ENCODE measurements at places on chromosomes 12 and 14. TPM values are rescaled to one million over a fixed set of nuclear protein-coding genes. Genes with fewer than 3 reads are reported as not detected.

CELA1 gene
- total RNA-seq: 0.50 TPM

RAB15 gene
- 3.2 TPM for total RNA-seq

CLEC7A gene
- 1.9 TPM for total RNA-seq

ANO4 gene
- 13.0 TPM for total RNA-seq

NRXN3 gene
- total RNA-seq: 3.5 TPM

LMO3 gene
- total RNA-seq: 2.0 TPM

KLHL28 gene
- total RNA-seq: 15.4 TPM

HSPA2 gene
- 134 TPM for total RNA-seq

DCD gene
- total RNA-seq: not detected

DNA sequence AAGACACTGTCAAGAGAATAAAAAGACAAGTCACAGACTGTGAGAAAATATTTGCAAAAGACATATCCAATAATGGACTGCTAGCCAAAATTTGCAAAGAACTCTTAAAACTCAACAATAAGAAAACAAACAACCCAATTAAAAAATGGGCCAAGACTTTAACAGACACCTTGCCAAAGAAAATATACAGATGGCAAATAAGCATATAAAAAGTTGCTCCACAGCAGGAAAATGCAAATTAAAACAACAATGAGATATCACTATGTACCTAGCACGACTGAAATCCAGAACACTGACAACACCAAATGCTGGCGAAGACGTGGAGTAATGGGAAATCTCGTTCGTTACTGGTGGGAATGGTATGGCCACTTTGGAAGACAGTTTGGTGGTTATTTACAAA, 228.9 kb downstream of the TTC8 start:
- H3K27ac ChIP-seq: no peak overlapping the region
- H3K4me1 ChIP-seq: no peaks in the 10 kb centered on the region
- H3K27me3 ChIP-seq: no peaks in the 10 kb centered on the region

DNA sequence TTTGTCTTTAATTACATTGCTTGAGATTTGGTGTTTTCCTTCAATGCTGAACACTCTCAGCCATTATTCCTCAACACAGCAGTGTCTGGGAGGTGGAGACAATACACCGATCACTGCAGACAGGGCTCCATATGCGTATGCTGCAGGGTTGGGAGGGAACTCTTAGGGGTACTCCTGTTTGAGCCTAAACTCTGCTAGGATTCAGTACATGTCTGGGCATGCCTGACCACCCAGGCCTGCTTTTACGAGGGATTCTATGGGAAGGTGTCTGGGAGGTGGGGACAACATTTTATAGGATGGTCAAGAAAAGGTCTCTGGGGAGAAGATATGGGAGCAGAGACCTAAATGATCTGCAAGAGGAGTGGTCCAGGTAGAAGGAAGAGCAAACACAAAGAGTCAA, 34.3 kb downstream of the DHRS2 start:
- no peak for DNase-seq
- H3K27me3 ChIP-seq: no peaks in the 10 kb centered on the region
- no peak overlapping the region for H3K27ac ChIP-seq
- no peak overlapping the region for H3K4me3 ChIP-seq
- H3K36me3 ChIP-seq: no peaks in the 10 kb centered on the region

- no peaks in the 10 kb centered on the region for H3K27me3 ChIP-seq
- H3K4me1 ChIP-seq: no peaks in the 10 kb centered on the region
- H3K4me3 ChIP-seq: no peak overlapping the region
- DNase-seq: no peak
Measured at GRCh38 chr14:51225751-51226150, 14.3 kb upstream of the TMX1 start.

DNA sequence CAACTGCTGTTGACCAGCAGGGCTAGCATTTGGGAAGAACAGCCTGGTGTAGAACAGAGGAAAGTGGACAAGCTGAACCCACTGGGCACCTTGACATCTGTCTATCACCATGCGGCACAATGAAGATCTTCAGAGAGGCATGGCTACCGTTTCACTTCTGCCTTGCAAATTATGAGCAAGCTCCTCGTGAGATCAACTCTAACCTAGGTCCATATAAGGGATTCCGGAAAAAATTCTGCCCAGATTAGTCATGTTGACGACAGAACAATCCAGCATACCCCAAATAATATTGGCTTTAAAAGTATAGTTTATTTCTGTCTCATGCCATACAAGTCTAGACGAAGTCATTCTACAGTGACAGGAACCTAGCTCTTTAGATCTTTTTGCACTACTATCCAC, 91.6 kb upstream of the ATF7IP start:
- no peak overlapping the region for H3K27ac ChIP-seq
- no peaks in the 10 kb centered on the region for H3K27me3 ChIP-seq
- H3K36me3 ChIP-seq: no peaks in the 10 kb centered on the region
- no peaks in the 10 kb centered on the region for H3K4me1 ChIP-seq
- no peak overlapping the region for H3K4me3 ChIP-seq
- no peak for DNase-seq

- H3K4me1 ChIP-seq: peaks cover 12% of the 10 kb centered on the region
- DNase-seq: no peak
- H3K27ac ChIP-seq: no peak overlapping the region
- H3K4me3 ChIP-seq: no peak overlapping the region
- no peaks in the 10 kb centered on the region for H3K27me3 ChIP-seq
Measured at GRCh38 chr12:104680491-104680890, 223.7 kb downstream of the CHST11 start.

- no peaks in the 10 kb centered on the region for H3K4me1 ChIP-seq
- H3K36me3 ChIP-seq: no peaks in the 10 kb centered on the region
- no peak overlapping the region for H3K4me3 ChIP-seq
- H3K27me3 ChIP-seq: no peaks in the 10 kb centered on the region
- no peak overlapping the region for H3K27ac ChIP-seq
Measured at GRCh38 chr12:75954041-75954440, 77.5 kb downstream of the PHLDA1 start.

- no peak overlapping the region for H3K4me3 ChIP-seq
- H3K27me3 ChIP-seq: no peaks in the 10 kb centered on the region
- peak; percentile 29 for DNase-seq
- H3K36me3 ChIP-seq: no peaks in the 10 kb centered on the region
Measured at GRCh38 chr12:59084511-59085375, 164.4 kb upstream of the LRIG3 start.

GRCh38 chr14:57189070-57189469, 79.6 kb downstream of the EXOC5 start:
- H3K4me3 ChIP-seq: no peak overlapping the region
- no peak overlapping the region for H3K27ac ChIP-seq
- H3K36me3 ChIP-seq: no peaks in the 10 kb centered on the region
- no peaks in the 10 kb centered on the region for H3K27me3 ChIP-seq
- peak; percentile 25 for DNase-seq

GRCh38 chr12:92010853-92011701, 134.6 kb downstream of the BTG1 start:
- no peak for DNase-seq
- no peaks in the 10 kb centered on the region for H3K36me3 ChIP-seq
- no peak overlapping the region for H3K4me3 ChIP-seq
- H3K27me3 ChIP-seq: no peaks in the 10 kb centered on the region
- H3K4me1 ChIP-seq: no peaks in the 10 kb centered on the region

DNA sequence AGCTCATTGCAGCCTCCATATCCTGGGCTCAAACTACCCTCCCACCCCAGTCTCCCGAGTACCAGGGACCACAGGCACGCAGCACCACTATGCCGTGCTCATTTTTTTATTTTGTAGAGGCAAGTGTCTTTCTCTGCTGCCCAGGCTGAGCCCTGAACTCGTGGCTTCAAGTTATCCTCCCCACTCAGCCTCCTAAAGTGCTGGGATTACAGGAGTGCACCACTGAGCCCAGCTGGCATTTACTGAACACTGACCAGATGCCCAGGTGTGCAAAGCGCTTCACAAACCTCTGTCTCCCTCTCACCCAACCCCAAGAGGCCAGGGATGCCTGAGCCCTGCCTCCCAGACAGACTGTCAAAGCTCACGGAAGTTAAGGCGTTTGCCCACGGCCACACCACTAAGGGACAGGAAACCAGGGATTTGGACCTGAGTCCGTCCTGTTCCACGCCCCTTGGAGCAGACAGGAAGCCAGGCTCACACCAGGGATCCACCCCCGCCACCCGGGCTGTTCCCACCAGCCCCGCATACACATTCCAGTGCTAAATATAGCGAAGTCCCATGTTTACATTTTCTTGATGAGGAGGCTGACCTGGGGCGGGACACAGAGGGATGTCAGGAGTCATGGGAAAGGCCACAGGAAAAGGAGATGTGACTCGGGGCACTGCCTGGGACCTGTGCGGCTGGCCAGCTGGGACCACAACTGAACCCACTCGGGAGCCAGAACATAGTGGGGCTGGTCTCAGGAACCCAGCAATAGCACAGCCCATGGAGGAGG, 51.2 kb downstream of the TESC start:
- no peaks in the 10 kb centered on the region for H3K36me3 ChIP-seq
- H3K4me1 ChIP-seq: no peaks in the 10 kb centered on the region
- DNase-seq: no peak

DNA sequence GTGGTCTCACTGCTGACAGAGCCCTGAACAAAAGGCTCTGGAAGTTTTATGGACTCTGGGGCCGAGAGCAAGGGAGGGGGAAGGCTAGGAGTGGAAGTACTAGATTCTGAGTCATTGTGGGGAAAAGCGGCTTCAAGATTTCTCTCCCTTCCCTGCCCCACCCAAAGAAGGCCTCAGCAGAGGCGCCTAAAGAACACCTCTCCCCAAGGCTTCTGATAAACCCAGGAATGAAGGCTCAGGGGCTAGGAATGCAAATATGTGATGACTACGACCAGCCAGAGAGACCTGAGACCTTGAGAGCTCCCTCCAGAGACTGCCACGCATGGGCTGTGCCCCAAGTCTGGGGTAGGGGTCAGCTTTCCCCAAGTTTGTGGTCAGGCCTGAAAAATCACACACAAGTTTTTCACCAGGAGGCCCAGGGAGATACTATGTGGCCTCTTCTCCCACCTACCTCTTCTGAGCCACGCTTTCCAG, 130.7 kb upstream of the HIF1A start:
- DNase-seq: no peak
- peaks cover 37% of the 10 kb centered on the region for H3K4me1 ChIP-seq
- no peaks in the 10 kb centered on the region for H3K36me3 ChIP-seq
- H3K4me3 ChIP-seq: no peak overlapping the region

DNA sequence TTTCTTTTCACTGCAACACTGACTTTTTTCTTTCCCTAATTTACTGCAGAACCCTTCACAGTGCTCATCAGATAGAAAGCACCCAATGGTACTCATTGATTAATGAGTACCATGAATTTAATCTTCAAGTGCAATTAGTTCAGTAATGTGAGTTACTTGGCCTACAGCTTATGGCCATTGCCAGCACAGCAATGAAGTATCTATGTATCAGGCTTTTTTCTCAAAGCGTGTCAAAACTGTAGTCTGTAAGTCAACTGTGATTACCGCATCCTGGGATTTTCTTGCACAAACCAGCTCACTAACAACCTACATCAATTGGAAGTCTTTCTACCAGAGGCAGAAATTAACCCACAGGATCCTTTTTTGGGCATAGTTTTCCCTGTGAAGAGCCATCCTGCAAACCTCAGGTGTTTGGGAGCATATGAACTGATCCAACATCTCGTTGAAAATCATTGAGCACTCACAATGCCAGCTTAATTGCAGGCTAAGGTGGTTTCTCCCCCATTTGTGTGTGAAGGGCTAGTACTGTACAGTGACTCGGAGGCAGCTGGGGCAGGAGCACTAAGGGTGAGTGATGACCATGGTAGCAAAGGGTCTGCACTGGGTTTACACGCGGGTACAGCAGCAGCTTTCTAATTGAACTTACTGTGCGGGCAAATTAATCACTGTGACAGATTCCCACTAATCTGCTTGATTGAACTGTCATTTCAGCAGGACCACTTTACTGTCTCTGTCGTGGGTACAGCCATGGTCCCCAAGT, 619.3 kb downstream of the SNAPC1 start:
- no peaks in the 10 kb centered on the region for H3K36me3 ChIP-seq
- no peaks in the 10 kb centered on the region for H3K27me3 ChIP-seq
- no peak overlapping the region for H3K27ac ChIP-seq
- no peak for DNase-seq
- H3K4me3 ChIP-seq: no peak overlapping the region

DNA sequence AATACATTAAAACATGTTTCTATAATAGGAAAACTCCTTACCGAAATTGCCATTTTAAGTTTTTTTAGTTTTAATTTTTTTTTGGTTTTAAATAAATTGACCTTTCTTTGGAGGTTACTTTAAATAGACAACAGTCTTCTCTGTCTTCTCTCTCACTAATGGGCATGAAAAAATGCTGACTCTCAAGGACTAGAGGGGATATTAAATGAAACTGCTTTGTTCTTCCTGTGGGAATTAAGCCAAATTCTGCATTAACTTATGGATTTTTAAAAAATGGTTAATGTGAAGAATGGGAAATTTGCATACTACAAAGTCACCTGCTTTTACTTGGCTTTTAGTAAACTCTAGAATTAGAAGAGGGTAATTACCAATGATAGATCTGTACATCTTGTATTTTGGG, 378.9 kb downstream of the TMTC2 start:
- no peak overlapping the region for H3K4me3 ChIP-seq
- H3K27me3 ChIP-seq: no peaks in the 10 kb centered on the region
- H3K27ac ChIP-seq: no peak overlapping the region
- H3K4me1 ChIP-seq: no peaks in the 10 kb centered on the region
- no peak for DNase-seq
- H3K36me3 ChIP-seq: no peaks in the 10 kb centered on the region

GRCh38 chr14:54848910-54849309, 53.7 kb downstream of the GCH1 start:
- no peaks in the 10 kb centered on the region for H3K27me3 ChIP-seq
- no peaks in the 10 kb centered on the region for H3K4me1 ChIP-seq
- no peak overlapping the region for H3K27ac ChIP-seq
- no peak overlapping the region for H3K4me3 ChIP-seq

Data from testis (tissue), 5 donors.